ENCODE measurements at places on chromosomes 13 and 19.

- DNase-seq: no peak
These were observed 1.5 kb downstream of the RNF225 start for GRCh38 chr19:58396691-58397532.

GRCh38 chr13:41296879-41297646, 14.0 kb upstream of the NAA16 start:
- no peak for DNase-seq

GRCh38 chr13:41179593-41180250, 14.6 kb downstream of the KBTBD7 start:
- no peak for DNase-seq

GRCh38 chr19:49442771-49443365, 1.5 kb upstream of the SLC17A7 start:
- peak; percentile 85 for DNase-seq

DNA sequence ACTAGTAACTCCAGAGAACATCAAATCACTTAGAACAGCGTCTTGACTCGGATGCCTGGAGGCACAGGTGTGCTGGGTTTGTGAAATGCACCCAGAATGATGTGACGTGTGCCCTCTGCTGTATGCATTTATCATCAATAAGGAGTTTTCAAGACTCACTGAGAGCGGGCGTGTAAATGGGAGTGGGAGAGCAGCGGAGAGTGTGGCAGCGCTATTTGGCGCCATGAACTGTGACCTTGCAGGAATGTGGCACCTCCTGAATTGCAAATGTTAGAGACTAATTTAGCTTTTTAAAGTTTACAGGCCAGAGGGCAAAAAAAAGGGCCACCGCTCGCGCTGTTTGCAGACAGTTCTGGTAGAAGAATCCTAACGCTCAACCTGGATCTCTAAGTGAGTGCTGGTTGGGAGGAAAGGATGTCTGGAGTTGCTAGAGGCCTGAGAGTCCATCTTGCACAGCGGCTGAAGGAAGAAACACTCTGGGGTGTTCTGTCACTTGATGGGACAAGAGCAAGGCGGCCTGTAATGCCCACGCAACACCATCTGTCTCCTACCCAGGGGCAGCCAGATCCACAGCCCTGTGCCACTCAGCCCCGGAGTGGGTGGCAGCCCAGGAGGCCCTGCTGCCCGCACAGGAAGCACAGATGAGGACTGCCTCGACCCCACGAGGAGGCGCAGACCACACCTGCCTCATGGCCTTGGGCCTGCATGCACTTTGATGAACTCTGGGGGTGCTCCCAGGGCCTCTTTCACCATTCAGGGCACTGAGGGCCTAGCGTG, 19.7 kb downstream of the RANBP3 start:
- no peak for DNase-seq

GRCh38 chr19:7292950-7293761, 1.1 kb downstream of the INSR start:
- no peak for DNase-seq

DNA sequence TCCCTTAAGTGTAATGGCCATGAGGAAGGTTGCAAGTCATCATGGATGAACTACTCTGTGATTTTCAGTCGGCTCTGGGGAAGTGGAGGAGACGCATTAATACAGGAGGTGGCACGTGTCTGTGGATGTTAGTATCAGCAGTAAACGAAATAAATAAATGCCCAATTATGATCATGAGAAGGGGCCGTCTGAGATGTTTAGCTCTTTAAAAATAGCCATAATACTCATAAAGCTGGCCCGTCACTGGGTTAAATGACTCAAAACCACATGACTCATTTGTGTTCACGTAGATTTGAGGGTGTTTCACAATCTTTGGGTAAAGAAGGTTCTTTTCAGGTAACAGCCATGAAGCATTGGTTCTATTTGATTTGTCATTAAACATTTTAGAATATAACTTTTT, 620.6 kb downstream of the GPC6 start:
- no peak for DNase-seq

- no peak for DNase-seq
These were observed 244.8 kb upstream of the KLHL1 start for GRCh38 chr13:70353096-70353495.

- no peak for DNase-seq
These were observed 507.2 kb upstream of the SLC10A2 start for GRCh38 chr13:103573446-103573845.

DNA sequence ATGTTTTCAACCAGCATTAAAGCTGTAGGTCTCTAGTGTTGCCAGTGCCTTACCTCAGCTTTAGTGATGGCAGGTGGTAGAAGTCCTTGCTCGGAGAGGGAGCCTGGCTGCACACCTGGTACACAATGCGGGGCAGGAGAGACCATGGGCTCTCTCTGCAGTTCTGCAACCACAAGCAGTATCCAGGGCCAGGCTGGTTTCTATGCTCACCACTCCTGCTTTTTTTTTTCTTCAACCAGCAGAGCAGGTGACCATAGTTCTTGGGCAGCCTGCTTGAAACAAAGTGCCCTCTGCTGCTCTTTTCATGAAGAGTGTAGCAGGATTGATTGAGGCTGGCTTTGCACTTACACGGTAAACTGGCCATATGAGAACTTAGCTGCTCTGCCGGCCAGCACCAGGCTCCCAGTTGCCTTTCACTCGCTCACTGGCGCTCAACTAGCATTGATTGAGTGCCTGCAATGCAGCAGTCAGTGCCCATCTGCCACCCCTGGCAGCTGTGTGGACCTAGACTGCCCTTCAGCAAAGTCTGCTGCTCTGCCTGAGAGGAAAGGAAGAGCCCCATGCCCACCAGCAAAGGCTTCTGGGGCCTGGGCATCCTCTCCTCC, 4.4 kb upstream of the CHAMP1 start:
- peak; percentile 44 for DNase-seq

- peak; percentile 24 for DNase-seq
These were observed 22.3 kb downstream of the PLEKHJ1 start for GRCh38 chr19:2213799-2214198.

GRCh38 chr19:18915639-18916038, 3.5 kb downstream of the COPE start:
- DNase-seq: no peak

DNA sequence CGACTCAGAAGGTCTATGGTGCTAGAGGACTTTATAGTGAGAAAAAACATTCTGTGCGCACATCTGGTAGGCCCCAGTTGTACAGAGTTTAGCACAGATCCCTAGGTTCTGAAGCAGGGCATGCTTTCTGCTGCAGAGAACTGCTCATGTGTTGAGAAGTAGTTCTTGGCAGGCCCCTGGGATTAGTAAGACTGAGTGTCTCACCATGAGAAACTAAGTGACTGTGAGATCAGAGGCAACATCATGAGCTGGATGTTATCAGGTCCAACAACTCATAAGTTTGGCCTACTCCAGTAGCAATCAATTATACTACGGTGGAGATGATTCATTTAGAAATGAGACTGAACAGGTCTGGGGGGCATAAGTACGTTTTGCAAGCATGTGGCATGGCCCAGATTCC, 507.4 kb upstream of the KLF12 start:
- no peak for DNase-seq

GRCh38 chr13:35349052-35349451, 127.4 kb downstream of the MAB21L1 start:
- DNase-seq: no peak

- no peak for DNase-seq
These were observed 909 bp downstream of the RFXANK start for GRCh38 chr19:19192910-19193423.

GRCh38 chr13:67792151-67792676, 562.1 kb upstream of the PCDH9 start:
- DNase-seq: peak; percentile 5

DNA sequence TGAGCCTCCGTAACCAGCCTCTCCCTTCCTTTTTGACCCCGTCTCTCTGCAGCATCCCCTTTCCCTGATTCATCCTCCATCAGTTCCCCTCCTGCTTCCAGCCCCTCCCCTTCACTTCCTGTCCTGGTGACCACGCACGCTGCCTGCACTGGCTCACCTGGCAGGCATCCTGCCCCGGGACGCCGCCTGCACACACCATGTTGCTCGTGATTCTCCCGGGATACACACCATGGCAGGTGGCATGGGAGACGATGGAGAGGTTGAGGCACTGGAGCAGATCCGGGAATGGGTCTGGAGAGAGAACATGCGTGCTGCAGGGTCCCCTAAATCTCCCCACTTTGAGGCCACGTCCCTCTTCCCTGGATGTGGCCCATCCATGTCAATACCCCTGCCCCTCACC, 4.2 kb downstream of the KLK12 start:
- no peak for DNase-seq

DNA sequence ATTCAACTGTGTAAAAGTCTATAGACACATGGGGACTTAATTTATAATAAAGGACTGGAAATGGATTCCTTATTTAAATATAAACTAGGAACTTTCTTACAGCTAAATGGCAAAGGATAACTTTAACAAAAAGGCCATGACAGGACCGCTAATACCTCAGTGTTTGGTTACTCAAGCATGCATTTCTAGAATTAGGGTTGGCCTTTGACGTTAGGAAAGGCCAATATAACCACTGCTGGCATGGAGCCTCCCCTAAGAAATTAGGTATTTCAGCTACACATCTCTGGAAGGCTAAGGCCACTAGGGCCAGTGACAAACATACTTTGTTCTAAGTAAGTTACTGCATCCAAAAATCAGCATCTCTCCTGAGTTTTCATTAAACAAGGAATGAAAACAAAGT, 9.3 kb downstream of the PEG3 start:
- DNase-seq: no peak

- peak; percentile 68 for DNase-seq
These were observed 1139.6 kb upstream of the PCDH9 start for GRCh38 chr13:68369739-68370138.
